A549 treated with AZD2906 at 1 μM for 4 hours (cell line): ENCODE measurements at places on chromosomes 12 and 14. TPM values are rescaled to one million over a fixed set of nuclear protein-coding genes. Genes with fewer than 3 reads are reported as not detected.

The NKX2-1 gene
- 0.03 to 0.07 TPM (median 0.06 TPM) in 4 of 5 replicates, not detected in the other for total RNA-seq

The TMPRSS12 gene
- total RNA-seq = not detected in 5 replicates

The DACT1 gene
- total RNA-seq = 0.34 to 0.74 TPM (median 0.64 TPM) in 5 replicates

The KRT79 gene
- 0.05 to 0.10 TPM (median 0.07 TPM) in 4 of 5 replicates, not detected in the other for total RNA-seq

The CDKN3 gene
- total RNA-seq = 67.7 to 78.3 TPM (median 76.7 TPM) in 5 replicates

The BIN2 gene
- total RNA-seq = 0.08 to 0.17 TPM (median 0.13 TPM) in 5 replicates
